ENCODE measurements at places on chromosomes 1 and 21.

DNA sequence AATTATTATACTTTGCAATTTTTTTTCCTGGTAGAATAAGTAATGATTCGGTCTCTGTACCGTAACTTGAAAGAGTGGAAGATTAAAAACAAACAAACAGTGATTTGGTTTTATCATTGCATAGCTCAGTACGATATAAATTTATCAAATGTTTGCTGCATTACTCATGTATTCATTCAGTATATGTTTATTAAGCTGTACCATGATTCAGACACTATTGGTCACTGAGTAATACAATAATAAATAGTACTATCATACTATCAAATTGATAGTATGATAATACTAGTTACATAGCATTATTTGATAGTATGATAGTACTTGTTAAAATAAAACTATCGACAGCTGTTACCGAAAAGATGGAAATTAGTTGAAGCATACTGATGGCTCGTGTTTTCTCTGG, 12.1 kb downstream of the CENPF start:
- DNase-seq: no peak

GRCh38 chr1:208445758-208446203, 201.6 kb upstream of the PLXNA2 start:
- no peak for DNase-seq

- no peak for DNase-seq
Measured at GRCh38 chr1:189960769-189961168, 516.9 kb downstream of the BRINP3 start.

DNA sequence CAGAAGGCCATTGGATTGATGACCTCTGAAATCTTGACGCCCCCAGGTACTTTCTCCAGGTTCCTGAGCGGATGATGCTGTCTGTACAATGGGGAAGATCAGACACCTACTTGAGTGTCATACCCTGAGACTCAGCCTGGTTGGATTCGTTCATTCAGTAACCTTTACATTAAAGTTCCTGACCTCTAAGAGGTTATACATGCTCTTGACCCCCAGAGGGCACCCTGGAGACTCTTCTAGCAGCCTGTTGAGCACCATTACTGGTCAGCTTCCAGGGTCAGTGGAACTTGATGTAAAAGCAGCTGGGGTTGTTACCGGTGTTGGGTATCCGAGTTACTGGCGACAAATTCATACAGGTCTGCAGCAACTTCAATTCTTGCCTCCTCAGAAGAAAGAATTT, 114.3 kb upstream of the ZNF678 start:
- no peak for DNase-seq

GRCh38 chr1:74205266-74205665, 7.2 kb downstream of the FPGT start:
- DNase-seq: no peak

GRCh38 chr1:211518330-211519289, 26.6 kb upstream of the RD3 start:
- no peak for DNase-seq

- no peak for DNase-seq
Measured at GRCh38 chr1:1754051-1754815, 24.0 kb downstream of the NADK start.

DNA sequence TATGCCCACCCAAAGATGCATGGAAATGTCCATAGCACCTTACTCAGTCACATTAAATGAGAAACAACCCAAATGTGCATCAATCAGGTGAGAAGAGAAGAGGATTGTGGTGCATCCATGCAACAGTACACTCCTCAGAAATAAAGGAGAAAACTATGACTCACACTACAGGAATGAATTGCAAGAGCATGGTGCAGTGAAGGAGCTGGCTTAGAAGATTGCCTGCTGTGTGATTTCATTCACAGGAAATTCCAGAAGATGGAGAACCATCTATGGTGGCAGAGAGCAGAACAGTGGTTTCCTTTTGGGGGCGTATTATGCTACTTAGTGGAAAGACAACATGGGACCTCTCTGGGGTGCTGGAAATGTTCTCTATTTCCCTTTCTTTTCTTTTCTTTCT, 278.6 kb upstream of the AJAP1 start:
- no peak for DNase-seq

DNA sequence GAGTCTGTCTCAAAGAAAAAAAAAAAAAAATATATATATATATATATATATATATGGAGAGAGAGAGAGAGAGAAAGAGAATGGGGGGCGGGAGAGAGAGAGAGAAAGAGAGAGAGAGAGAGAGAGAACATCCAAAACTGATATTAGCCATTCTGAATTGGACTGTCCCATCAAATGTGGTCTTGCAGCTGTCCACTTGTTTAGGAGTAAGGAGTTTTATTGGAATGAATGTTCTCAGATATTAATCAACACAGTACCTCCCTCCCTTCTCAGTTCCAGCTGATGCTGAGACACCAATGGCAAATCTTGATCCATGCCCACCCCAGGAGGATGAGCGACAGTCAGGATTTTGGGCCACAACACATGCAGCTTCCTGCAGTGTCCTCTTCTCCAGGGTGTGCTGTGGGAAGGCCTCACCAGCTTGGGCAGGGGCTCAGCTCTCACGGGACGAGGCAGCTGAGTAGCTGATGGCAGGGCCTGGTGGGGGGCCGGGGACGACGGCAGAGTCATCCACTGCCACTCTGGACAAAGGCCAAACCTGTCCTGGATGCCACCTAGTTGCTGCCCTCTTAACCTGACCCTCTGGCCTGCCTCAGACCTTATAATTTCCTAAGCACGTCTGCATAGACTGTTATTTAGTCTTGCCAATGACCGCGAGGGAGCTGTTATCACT, 9.3 kb upstream of the CLDN14 start:
- DNase-seq: no peak

- DNase-seq: no peak
Measured at GRCh38 chr1:110857964-110858948, 14.7 kb upstream of the CD53 start.

DNA sequence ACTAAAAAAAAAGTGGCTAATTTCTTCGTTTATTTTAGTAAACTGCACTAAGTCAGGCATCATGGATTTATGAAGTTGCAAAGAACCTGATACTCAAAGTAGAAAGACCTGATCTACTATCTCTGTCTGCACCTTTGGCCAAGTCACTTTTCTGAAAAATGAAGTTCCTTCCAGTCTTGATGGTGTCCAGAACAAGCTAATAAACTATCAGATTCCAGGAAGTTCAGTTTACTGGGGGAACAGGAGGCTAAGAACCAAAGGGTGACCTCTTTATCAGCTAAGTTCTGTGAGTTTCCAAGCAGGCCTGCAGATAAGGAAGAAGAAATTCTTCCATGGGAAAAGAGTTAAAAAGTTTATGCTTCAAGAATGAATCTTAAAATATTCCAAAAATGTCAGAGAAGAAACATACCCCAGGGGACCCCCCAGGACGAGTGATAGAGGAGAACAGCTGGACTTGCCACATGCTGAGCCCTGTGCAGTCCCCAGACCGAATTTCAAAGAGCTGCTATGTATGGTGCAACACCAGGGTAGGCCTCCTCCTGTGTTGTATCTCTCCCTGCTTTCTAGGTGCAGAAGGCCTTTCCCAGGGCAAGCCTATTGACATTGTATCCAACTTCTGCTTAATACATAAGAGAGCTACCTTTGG, 72.8 kb upstream of the FGGY start:
- DNase-seq: no peak

- DNase-seq: no peak
Measured at GRCh38 chr1:60990714-60991090, 91.7 kb upstream of the NFIA start.

- DNase-seq: no peak
Measured at GRCh38 chr1:238401144-238401543, 510.4 kb upstream of the ZP4 start.

DNA sequence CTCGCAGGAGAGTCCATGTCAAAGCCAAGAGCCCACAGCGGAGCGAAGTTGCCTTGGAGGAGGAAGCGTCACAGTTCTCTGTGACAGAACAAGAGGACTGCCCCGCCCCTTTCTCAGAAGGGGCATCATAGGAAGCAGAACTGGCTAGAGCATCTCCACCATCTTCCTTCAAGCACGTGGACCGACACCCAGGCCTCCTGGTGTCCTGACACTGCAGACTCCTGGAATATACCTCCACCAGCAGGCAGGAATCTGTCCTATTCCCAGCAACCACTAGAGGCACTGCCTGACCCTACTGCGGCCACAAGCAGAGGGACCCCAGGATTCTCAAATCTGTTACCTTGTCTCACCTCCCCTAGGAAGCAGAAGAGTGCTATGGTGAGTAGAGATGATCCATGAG, 37.8 kb downstream of the GPA33 start:
- no peak for DNase-seq

DNA sequence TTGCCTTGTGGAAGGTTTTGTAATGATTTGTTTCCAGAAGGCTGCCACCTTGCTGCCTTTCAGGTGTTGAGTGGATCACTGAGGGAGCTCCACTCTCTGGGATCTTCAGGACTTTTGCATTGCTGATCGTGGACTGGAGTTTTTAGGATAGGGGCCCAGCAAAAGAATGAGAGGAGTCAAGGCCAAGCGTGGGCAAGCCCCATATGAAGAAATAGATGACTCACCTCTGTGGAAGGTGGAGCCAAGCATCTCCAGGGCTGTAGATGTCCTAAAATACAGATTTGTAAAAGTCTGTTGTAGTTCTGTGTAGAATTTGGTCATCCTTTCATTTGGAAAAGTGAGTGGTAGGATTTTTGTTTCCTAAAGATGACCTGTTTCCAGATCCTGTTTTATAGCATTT, 67.0 kb downstream of the ST3GAL3 start:
- DNase-seq: no peak

DNA sequence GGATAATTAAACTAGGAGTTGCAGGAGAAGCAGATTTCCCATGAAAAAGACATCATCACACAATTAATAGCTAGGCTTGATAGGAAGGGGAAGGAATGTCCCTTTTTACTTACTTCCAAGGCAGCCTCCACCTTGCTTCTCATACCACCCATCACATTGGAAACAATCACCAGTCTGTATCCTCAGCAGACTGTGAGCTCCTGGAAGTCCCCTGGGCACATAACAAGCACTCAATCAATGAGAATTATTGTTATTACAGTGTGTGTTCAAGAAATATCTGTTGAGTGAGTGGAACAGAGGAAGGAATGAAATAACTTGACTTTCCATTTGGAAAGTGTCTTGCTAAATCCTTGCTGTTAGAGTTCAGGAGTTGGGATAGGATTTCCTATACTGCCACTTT, 36.2 kb downstream of the HIVEP3 start:
- no peak for DNase-seq

DNA sequence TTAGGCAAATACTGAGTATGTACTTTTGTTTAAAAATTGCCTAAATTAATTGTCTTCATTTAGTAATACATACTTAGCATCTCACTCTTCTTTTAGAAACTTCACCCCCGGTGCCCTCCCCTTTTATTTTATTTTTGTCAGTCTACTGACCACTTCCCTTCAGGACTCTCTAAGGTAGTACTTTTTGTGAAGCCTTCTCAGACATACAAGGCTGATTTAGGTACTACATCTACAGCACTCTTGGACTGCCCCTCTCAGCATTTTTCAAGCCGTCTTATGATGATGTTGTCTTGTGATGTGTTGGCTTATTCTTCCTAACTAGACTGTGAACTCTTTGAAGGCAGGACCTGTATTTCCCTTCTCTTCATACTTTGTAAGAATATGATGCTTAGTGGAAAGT, 24.7 kb downstream of the RPS6KC1 start:
- no peak for DNase-seq

DNA sequence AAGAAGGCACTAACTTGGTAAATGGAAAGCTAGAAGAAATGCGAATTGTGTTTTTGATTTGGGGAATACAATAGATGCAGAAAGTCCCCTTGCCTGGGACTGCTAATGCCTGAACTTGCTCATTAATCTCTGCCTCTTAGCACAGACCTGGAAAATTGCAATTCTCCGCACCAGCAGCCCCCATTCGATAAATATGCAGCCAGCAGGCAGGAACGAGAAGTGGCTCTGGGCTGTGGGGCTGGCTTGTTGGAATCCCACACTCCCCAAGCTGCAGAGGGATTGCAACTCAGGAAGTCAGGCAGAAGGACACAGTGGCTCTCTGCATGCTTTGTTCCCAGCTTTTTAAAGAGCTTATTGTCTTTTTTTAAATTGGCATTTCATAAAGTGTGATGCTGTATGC, 51.3 kb downstream of the PCP4 start:
- no peak for DNase-seq
